ENCODE measurements at places on chromosomes 6 and 20. TPM values are rescaled to one million over a fixed set of nuclear protein-coding genes. Genes with fewer than 3 reads are reported as not detected.

GRCh38 chr6:140816681-140817080 lies 1316.0 kb upstream of the GJE1 start:
- no peak for DNase-seq

GRCh38 chr20:20020908-20021307 lies 3.7 kb downstream of the NAA20 start:
- DNase-seq: no peak

- DNase-seq: no peak
Measured at GRCh38 chr6:47303342-47303741, 6.4 kb downstream of the TNFRSF21 start.

DNA sequence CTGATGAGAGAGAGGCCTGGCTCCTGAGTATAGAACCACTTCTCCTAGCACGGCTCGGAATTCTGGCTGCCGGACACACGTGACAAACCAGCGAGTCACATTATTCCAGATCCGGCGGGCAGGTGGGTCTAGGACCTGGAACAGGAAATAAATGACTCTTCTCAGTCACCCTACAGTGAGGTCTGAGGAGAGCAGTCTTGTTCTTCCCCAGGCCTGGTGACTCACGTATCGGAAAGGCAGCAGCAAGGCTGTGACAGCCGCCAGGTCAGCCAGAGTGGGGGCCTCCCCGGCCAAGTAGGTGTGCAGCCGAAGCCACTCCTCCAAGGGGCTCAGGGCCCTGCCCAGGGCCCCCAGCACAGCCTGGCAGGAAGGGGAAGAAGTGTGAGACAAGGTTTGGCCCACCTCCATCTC lies 2.8 kb downstream of the VARS1 start:
- no peak for DNase-seq

GRCh38 chr6:5231289-5231688 lies 29.5 kb downstream of the LYRM4 start:
- DNase-seq: no peak

The ROS1 gene
- total RNA-seq: not detected

GRCh38 chr6:45609141-45609638 lies 231.5 kb upstream of the SUPT3H start:
- DNase-seq: no peak

The SIRPD gene
- not detected for total RNA-seq

The LY86 gene
- 2.2 TPM for total RNA-seq

The MYO6 gene
- total RNA-seq: 6.6 TPM

GRCh38 chr6:155436981-155437749 lies 18.5 kb downstream of the NOX3 start:
- no peak for DNase-seq

DNA sequence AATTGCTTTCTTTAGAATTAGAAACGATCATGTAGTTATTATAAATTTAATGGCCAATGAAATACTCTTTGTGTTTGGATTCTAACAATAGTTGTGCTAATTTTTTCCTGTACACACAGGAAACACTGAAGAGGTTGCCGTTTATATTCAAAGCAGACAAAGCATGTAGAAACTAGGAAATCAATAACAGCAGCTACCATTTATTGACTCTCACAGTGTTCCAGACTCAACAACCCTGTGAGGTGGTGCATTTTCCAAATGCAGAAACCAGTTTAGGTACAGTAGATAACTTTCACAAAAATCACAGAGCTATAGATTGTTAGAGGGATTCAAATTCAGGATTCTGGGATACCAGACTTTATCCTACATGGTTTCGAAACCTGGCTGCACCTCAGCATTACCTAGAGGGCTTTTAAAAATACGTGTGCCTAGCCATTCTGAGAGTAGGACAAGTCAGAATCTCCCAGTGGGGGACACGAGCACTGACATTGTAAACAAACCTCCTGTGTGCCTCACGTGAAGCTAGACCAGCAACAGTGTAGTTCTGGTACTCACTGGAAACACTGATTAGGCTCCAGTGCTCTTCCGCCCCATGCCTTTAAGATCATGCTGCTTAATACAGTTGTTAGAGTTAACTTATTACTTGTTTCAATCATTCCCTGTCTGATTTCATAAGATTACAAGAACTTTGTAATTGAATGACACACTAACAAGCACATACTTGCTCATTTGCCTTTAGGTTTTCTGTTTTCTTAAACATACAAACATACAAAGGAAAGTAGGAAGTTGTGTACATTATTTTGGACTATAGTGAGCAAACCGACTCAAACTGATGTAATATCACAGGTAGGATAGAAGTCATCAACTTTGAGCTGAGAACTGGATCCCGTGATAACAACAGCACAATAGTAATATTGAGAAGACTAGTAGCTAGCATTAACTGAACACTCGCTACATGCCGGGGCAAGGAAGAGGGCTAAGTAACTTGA lies 65.8 kb downstream of the MAP3K4 start:
- peak; percentile 13 for DNase-seq

The PPP1R3G gene
- not detected for total RNA-seq

The MATN4 gene
- total RNA-seq: not detected

All from natural killer cell (primary cell).